ENCODE measurements at places on chromosomes 5 and 9.

DNA sequence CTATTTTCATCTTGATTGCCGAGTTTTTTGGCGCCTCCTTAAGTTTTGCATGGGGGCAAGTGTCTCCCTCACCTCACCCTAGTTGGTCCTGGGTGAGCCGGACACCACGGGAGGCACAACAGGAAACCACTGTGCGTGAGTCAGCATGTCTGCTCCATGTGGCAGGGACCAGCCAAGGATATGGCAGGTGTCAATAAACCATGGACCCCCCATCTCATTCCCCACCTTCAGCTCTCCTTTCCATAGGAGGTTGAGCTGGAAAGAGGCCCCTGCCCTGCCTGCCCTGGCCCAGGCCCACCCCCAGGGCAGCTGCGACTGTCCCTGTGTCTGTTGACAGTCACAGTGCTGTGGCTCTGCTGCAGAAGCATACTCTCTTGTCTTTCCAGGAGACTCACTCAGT, 3.1 kb downstream of the SPACA9 start:
- no peak for DNase-seq

DNA sequence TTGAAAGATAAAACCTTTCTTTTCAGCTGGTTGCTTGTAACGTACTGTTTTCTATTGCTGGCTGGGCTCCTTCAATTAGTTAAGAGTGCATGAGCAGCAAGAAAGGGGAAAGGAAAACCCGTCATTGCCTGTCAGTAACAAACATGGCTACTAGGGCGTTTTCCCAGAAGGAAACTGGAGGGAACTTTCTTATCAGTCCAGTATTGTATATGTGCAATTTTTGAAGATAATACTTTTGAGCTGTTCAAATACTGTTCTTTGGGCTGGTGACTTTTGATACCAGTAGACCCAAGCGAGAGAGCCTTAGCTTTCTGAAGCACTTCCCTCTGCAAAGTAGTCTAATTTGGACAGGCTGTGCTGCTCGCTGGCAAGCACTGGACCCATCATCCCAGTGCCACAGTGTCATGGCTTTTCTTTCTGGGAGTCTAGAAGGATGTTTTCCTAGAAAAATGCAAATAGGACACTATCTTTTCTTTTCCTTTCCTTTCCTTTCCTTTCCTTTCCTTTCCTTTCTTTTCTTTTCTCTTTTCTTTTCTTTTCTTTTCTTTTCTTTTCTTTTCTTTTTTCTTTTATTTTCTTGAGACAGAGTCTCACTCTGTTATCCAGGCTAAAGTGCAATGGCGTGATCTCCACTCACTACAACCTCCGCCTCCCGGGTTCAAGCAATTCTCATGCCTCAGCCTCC, 149.9 kb upstream of the SMIM23 start:
- no peak for DNase-seq

GRCh38 chr5:141834331-141834730, 43.9 kb downstream of the PCDH1 start:
- no peak for DNase-seq

DNA sequence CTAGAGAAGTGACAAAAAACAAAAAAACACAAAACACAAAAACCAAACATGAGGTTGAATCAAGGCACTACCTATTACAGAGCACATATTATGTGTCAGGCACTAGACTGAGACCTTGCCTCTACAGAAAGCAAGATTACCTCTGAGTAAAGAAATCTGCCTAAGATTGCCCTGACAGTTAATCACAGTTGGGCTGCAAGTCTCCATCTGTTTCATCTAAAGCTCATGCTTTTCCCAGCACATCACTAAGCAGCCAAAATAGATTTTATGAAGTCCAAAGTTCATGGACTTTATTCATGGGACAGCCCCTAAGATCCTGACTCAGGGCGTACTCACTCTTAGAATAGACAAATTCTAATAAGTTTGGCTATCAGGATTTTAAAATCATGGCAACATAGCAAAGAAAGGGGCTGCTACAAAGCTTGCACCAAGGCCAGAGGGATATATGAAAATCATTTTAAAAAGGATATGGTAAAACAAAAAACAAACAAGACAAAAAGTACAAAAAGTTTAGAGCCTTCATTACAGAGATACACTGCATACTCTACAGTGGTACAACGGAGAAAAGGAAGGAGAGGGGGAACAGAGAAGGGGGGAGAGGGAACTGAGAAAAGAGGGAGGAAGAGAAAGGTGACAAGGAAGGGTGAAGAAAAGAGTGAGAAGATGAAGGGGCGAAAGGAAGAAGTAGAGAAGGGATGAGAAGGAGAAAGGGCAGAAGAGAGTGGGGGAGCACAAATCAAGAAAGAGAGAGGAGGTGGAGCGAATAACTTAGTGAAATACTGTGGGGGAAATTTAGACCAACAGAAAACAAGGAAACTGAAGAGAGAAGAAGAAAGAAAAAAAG, 58.2 kb downstream of the RICTOR start:
- DNase-seq: no peak
